ENCODE measurements at places on chromosomes 2 and 18. TPM values are rescaled to one million over a fixed set of nuclear protein-coding genes. Genes with fewer than 3 reads are reported as not detected.

Gene KCNF1
- 1.7 TPM for polyA plus RNA-seq

Gene C2orf69
- polyA plus RNA-seq: 10.3 TPM

- peak; percentile 52 for DNase-seq
These were observed 108.0 kb downstream of the SLC8A1 start for GRCh38 chr2:40343902-40344301.

- no peak for DNase-seq
These were observed 44.2 kb downstream of the DTNA start for GRCh38 chr18:34754300-34754699.

GRCh38 chr2:69634196-69634821 lies 9.2 kb downstream of the AAK1 start:
- DNase-seq: no peak

GRCh38 chr18:8011906-8012305 lies 444.8 kb downstream of the PTPRM start:
- no peak for DNase-seq

GRCh38 chr2:39508198-39508597 lies 71.1 kb upstream of the MAP4K3 start:
- peak; percentile 84 for DNase-seq
